ENCODE measurements at places on chromosomes 5 and 9.
A peak's percentile ranks its signal among the peaks of the same experiment; 100 is the strongest.

GRCh38 chr9:75889977-75890471 lies 449 bp upstream of the PCSK5 start:
- peak; percentile 23 for DNase-seq

DNA sequence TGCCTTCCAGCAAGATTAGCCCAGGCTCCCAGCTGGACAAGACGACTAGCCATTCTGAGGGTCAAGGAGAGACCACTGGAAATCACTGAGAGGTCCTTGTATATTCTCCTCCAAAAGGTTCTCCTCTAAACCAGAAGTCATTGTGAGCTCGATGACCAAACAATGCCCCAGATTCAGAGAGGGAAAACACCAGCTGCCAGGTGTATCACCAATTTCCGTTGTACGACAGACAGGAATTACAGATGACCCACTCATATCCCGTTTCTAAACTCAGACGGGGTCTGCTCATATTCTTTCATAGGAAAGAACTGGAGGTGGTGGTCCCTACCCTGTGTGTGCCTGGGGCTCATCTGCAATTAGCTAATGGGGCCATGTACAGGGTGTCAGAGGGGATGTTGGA lies 14.2 kb downstream of the FAXDC2 start:
- no peak for DNase-seq

DNA sequence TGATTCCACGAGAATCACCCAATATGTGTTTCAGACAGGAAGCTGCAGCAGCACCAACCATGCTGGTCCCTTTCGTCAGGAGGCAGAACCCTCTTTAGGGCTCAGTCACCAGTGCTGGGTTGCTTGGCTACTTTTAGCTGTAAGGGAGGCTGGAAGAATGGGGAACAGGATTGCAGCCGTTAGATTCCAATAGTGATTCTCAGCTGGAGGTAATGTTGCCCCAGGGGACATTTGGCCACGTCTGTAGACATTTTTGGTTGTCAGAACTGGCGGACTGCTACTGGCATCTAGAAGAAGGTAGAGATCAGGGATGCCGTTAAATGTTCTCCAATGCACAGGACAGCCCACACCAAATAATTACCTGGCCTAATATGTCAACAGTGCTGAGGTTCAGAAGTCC lies 81.8 kb downstream of the ANKRD33B start:
- DNase-seq: no peak

DNA sequence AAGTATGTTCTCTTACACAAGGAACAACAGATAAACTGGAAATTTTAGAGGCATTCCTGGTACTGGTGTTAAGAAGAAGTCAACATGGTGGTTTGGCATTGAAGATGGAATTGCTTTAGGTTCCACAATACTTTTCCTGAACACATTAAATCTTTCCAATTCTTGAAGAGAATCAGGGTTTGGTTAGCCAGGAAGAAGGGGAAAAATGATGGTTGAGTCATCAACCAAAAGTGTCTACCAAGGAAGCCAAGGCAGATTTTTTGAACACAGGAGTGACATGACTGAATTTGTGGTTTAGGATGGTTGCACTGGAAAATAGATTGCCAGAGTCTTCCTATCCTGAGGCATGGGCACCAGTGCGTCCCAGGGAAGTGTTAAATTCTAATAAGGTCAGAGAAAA lies 433.4 kb downstream of the TMEM38B start:
- no peak for DNase-seq

GRCh38 chr5:15261269-15261995 lies 238.5 kb upstream of the FBXL7 start:
- no peak for DNase-seq

DNA sequence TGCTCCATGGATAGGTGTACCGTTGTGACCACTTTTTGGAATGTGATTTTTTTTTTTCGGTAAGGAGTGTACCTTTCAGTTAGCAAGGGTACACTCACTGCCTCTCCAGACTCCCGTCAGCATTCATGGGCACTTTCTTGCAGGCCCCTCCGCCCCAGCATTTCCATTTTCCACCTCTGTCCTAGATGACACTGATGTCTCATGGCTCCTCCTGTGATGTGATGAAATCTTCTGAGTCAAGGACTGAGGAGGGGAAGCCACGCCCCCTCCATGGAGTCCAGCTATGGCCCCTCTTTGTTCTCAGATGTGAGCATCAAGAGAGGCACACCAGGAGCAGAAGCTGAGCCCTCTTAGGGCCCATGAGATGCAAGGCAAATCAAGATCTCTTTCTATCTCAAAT lies 61.8 kb downstream of the CTSL start:
- no peak for DNase-seq

DNA sequence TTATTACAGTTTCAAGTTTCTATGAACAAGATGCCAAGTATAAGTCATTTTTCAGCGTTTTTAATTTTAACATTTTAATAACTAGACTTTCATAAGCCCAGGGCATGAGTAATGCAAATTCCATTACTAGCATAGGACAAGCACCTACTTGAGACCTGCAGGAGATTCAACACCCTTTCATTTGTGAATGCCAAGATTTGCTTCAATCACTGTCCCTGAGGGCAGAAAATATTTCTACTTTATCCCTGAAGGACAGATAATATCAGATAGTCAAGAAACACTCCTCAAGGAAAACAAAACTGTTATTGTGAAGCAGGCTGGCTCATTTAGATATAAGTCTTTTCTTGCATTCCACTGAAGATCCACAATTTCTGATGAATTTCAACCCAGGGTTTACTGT lies 27.7 kb upstream of the ZNF622 start:
- DNase-seq: peak; percentile 56

DNA sequence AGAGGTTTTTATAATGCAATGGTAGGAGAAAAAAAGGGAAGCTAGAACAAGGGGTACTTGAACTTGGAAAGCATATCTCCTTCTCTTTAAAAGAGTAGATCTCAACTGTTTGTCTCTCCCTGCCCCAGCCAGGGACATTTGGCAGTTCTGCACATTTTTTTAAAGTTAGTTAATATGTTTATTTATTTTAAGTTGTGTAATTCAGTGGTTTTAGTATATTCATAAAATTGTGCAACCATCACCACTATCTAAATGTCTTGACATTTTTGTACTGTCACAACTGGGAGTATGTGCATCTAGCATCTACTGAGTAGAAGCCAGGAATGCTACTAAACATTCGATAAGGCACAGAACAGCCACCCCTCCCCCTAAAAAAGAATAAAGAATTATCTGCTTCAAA lies 103.5 kb upstream of the DPYSL3 start:
- no peak for DNase-seq

DNA sequence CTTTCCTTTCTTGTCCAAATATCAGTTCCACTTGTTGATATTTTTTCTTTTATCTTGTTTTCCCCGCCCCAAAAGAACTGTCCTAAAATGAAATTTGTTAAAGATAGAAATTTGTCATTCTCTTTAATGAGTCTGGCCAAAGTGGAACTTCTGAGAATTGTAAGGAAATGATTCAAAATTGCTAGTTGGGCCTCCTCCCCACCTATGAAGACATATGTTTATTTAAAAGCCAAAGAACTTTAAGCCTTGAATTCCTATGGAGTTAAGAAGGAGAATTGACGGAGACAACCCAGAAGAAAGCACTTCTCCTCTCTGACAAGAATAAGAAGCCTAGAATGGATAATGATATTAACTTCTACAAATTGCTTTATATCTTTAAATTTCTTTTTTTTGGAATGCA lies 59.1 kb upstream of the ALDH1A1 start:
- no peak for DNase-seq

DNA sequence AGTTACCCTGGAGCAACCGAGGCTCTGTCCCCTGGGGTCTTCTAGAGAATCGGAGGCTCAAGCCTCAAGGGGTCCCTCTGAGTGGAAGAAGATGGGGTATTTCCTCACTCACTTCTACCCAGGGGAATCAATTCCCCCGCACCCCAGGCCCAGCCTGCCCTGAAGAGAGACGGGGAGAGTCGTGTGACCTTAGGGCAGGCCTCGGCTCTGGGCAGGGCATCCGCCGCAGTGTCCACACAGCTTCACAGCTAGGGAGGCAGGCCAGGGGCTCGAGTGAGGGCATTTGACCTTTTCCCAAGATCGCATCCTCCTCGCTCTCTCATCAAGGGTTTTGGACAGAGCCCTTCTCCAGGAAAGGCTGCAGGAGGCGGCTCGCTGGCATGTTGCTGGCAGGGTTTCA lies 57.9 kb upstream of the CNOT6 start:
- DNase-seq: no peak

DNA sequence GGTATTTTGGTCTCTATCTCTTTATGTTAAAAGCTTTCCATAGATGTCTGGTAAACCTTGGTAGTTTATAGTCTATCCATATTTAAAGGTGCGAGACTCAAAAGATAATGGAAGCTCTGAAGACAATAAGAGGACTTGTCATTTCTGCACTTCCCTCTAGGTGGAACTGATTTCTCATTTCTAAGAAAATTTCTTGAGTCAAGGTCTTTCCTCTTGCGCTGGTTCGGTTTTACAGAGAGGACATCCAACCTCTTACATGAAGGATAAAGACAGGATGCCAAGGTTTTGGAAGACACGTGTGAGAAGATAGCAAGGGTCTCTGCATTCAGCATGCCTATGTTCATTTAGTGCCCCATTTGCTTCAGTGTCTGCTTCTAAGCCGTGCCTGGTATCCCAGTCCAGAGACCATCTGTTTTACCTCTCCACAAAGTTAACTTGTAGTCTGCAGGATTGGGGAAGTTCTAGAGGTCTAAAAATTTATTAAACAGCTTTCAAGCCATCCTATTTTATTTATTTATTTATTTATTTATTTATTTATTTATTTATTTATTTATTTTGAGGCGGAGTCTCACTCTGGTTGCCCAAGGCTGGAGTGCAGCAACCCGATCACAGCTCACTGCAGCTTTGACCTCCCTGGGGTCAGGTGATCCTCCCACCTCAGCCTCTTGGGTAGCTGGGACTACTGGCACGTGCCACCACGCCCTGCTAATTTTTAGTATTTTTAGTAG lies 41.6 kb downstream of the KIAA1191 start:
- no peak for DNase-seq

- DNase-seq: no peak
Observed at GRCh38 chr5:12330381-12330780, 426.1 kb upstream of the CTNND2 start.

- DNase-seq: no peak
Observed at GRCh38 chr5:337563-338130, 16.1 kb downstream of the AHRR start.

- DNase-seq: no peak
Observed at GRCh38 chr5:42680046-42680445, 76.6 kb upstream of the CCDC152 start.

DNA sequence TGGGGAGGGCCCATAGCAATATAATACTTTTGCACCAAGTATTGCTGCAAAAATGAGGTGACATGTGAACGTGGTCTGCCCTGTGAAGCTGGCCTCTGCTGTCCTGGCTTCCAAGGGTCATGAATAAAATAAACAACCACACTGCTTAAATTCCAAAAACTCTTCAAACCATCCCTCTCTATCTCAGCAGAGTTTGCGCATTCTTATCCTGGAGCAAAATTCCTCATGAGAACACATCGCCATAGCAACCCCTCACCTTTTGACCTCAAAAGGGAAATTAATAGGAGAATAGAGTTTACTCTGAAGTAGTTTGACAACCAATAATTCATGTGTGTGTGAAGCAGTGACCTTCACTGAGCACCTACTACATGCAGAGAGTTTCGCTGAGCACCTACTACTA lies 342.9 kb downstream of the SPOCK1 start:
- DNase-seq: no peak

GRCh38 chr5:172370648-172371545 lies 83.4 kb downstream of the SH3PXD2B start:
- DNase-seq: peak; percentile 8
